CD4-positive, alpha-beta T cell treated with Interferon gamma for 1 hour (primary cell): ENCODE measurements at places on chromosomes 5 and 9.

GRCh38 chr9:14433351-14434157 lies 119.6 kb upstream of the NFIB start:
- no peak for DNase-seq

GRCh38 chr5:53403758-53404157 lies 76.7 kb upstream of the FST start:
- no peak for DNase-seq

- DNase-seq = no peak
Observed at GRCh38 chr9:128242828-128243214, 33.0 kb downstream of the GOLGA2 start.

DNA sequence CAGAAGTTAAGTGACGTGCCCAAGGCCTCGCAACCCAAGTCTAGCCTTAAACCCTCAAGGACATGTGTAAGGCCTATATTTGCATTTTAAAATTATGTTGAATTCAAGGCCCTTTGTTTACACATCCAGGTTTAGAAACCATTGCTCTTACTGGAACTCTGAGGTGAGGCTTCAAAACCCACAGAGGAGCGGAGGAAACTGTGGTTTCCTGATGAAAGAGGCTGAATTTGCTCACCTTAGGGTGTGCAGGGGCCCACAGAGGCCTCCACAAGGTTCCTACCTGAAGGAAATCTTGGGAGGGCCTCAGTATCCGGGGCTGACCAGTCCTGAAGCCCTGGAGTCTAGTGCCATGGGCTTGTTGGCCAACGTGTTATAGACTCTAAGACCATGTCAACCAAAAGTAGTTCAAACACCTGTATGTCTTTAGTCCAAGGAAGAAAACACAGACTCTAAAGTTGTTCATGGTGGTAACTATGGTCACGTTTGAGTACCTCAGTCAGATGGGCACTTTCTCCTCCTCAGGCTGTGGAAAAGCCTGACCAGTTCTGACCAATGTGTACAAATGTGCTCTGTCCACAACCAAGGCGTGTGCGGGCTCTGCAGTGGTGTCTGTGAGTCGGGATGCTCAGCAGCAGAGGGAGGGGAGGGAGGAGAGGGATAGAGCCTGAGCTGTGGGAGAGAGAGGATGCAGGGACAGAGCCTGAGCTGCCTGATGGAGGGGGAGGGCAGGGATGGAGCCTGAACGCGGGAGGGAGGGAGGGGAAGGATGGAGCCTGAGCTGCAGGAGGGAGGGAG lies 124.6 kb upstream of the ERCC6L2 start:
- no peak for DNase-seq

DNA sequence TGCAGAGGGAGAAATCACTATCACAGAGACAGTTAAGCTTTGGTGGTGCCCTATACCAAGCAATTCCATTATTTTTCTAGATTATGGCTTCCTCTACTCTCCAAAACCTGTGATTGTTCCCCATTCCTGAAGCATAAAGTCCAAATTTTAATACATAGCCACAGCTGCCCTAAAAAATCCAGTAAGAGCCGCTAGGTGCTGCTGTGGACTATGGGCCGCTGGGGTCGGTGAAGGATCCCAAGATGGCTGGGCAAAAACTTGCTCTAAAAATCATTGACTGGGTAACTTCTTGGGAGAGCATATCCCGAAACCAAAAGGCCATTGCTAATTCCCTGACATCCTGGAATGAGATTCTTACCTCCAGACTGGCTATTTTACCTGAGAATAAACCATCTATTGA lies 245.3 kb downstream of the NFIB start:
- no peak for DNase-seq

DNA sequence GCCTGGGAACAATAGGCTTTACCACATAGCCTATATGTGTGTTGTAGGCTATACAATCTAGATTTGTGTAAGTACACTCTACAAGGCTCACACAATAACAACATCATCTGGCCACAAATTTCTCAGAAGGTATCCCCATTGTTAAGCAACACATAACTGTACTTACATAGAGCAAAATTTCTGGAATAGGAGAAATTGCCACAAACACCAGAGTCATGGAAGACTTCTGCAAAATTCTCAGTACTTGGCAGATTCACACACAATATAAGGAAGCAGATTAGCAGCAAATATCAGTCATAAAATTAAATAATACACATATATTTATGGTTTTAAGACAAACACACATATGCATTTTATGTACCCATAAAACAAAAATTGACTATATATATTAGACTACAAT lies 16.4 kb downstream of the GNAQ start:
- no peak for DNase-seq

- DNase-seq = no peak
Observed at GRCh38 chr9:132099741-132100407, 20.2 kb upstream of the MED27 start.

- DNase-seq = no peak
Observed at GRCh38 chr9:70525519-70525918, 111.1 kb upstream of the KLF9 start.

DNA sequence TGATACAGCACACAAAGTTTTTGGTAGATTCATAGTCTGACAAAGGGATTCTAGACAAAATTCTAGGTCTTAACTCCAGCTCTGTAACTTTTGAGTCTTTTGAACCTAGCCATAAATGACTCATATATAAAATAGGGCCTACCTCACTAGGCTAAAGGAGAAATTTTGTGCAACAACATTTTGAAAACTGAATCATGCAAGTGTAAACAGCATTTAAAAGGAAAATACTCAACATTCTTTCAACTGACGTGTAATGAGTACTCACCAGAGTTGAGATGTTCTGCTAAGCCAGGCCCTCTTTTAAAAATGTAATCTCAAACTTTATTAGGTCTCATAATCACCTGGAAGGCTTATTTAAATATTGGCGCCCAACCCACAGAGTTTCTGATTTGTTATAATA lies 113.2 kb downstream of the STK32A start:
- no peak for DNase-seq

DNA sequence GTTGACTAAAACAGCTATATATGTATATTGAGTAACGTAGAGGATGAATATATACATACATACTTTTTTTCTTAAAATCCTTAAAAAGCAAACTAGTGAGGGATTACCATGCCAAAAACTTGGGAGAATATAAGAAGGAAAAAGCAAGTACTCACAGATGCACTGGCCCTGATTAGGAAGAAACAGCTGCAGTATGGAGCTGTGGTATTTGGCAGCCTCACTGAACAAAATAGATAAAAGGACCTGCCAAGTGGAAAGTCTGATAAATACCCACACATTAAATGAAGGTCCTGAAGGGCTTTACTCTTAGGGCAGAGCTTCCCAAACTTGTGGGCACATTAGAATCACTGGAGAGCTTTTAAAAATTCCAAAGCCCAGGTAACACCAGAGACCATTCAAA lies 80.6 kb downstream of the FEM1C start:
- no peak for DNase-seq
